AG04449 (cell line): ENCODE measurements at places on chromosomes 12 and 14.

DNA sequence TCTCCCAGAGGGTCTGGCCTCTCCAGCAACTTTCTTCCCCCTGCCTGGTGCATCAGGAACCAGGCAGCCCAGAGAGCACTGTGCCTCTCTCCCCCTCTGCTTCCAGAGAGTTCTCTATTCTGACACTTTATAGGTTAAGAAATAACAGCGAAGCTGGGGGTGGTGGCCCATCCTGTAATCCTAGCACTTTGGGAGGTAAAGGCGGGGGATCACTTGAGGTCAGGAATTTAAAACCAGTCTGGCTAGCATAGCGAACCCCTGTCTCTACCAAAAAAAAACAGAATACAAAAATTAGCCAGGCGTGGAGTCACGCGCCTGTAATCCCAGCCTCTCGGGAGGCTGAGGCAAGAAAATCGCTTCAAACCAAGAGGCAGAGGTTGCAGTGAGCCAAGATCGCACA is 58.3 kb downstream of the ESRRB start:
- no peak for DNase-seq

DNA sequence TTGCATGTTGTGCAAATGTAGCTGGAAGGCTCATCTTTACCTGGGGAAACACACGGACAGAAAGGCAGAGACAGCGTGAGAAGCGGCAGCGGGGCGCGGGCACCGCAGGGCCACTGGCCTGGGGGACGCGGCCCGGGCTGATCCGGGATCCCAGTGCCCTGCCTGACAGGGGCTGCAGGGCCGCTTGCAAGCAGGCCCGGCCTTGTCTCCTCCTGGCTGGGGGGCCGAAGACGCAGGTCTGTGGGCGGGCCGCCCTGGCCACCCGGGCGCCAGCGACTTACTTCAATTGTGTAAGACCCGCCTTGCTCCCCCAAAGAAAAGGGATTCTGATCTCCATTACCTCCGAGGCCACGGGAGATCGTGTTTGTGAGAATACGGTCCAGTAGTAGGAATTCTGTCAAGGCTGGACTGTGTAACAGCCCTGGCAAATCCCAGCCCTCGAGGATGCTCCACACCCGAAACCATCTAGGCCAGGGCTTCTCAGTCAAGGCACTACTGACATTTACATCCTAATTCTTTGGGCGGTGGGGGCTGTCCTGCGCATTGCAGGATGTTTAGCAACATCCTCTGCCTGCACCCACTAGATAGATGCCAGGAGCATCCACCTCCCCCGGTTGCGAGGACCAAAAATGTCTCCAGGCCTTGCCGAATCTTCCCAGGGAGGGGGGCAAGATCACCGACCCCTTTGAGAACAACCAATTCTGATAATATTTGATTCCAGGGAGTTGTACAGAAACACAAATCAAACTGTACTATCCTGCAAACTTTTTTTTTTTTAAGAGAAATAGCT is 95.6 kb downstream of the BCL11B start:
- DNase-seq = no peak

- DNase-seq = no peak
Observed at GRCh38 chr12:47071241-47071852, 8.1 kb upstream of the PCED1B start.

DNA sequence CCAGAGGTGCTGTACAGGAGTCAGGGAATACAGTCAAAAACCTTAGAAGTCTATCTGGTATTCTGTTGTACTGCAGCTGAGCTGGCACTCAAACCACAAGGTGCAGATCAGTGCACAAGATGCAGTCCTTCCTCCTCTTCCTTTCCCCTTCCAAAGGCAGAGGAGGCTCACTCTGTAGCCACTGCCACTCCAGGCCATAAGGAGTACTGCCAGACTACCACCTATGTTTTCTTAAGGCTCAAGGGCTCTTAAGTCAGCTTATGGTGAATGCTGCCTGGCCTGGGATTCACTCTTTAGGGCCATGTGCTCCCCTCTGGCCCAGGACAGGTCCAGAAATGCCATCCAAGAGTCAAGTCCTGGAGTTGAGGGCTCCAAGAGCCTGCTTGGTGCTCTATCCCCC is 200.3 kb downstream of the CRADD start:
- DNase-seq = no peak

- DNase-seq = no peak
Observed at GRCh38 chr12:68803948-68804656, 3.9 kb upstream of the MDM2 start.

- DNase-seq = no peak
Observed at GRCh38 chr12:59055204-59055860, 135.0 kb upstream of the LRIG3 start.

GRCh38 chr14:100834794-100835547 is 9.1 kb downstream of the MEG3 start:
- no peak for DNase-seq

- no peak for DNase-seq
Observed at GRCh38 chr12:31471823-31472222, 119.1 kb downstream of the DENND5B start.

- DNase-seq = no peak
Observed at GRCh38 chr12:114400361-114400811, 5.6 kb downstream of the TBX5 start.
